ENCODE measurements at places on chromosomes 2 and 18.

- no peak overlapping the region for H3K4me3 ChIP-seq
- H3K27ac ChIP-seq = no peak overlapping the region
- no peaks in the 10 kb centered on the region for H3K36me3 ChIP-seq
- H3K4me1 ChIP-seq = no peaks in the 10 kb centered on the region
These were observed 34.3 kb upstream of the TANC1 start for GRCh38 chr2:158934170-158934569.

DNA sequence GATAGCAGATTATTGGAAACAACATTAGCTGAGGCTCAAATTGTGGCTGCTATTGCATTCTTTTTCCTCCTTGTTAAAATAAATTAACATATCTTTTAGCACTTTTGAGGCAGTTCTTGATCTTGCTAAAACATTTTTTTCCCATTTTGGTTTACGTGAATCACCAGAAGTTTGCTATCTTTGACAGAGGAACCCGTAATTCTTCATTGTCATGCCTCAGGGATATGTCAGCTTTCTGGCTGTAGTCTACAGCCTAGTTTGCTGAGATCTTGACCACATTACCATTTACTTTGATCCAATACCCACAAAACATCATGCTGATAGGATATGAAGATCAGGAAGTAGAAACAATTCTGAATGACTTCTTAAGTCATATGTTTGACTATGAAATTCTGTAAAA is 25.1 kb upstream of the FANCL start:
- no peaks in the 10 kb centered on the region for H3K4me1 ChIP-seq
- H3K4me3 ChIP-seq = no peak overlapping the region
- no peak for DNase-seq

DNA sequence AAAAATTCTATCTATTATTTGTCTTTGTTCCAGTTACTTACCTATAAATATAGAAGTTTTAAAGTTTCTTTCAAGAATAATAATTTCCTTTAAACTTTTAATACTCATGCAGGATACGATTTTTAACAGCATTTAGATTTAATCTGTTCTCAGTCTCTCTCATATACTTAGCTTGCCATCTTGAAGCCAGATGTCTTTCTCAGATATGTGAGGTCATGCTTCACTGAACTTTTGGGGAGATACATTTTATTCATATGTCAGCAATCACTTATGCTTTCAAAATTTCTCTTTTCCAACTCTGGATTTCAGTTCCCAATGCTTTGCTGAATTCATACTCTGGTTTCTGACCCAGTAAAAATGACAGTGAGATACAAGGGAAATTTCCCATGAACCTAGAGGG is 66.5 kb upstream of the CCDC178 start:
- no peak overlapping the region for H3K27ac ChIP-seq
- no peaks in the 10 kb centered on the region for H3K4me1 ChIP-seq
- no peaks in the 10 kb centered on the region for H3K27me3 ChIP-seq
- no peak for DNase-seq

DNA sequence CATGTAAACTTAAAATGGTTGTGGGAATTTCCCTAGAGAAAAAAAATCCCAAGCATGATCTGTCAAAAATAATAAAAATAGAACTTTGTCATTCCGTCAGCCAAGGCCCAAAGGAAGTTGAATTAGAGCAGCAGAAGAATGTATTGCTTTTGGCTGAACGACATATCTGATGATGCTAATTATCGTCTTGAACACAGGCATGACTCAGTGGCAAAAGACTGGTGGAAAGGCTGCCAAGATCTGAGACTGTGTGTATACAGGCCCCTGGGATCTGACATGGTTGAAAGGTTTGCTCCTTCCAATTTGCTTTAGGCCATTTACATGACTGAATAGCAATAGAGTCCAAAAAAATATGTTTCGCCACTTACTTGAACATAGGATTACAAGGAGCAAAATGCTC is 1057.1 kb upstream of the CRIM1 start:
- no peaks in the 10 kb centered on the region for H3K4me1 ChIP-seq
- no peak for DNase-seq
- no peaks in the 10 kb centered on the region for H3K27me3 ChIP-seq
- no peak overlapping the region for H3K4me3 ChIP-seq
- no peak overlapping the region for H3K27ac ChIP-seq

DNA sequence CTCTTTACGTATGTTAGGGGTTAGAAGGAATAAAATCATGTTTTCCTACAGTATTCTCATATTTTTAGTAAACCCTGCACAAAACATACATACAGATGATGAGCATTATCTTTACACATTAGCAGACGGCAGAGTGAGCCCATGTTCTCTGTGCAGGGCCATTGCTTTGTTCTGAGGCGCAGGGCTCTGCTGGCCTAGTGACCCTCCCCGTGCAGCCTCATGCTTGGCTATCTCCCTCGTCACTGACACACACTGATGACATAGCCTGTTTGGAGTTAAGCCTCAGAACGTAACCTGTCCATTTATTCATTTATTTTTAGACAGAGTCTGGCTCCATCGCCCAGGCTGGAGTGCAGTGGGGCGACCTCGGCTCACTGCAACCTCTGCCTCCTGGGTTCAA is 115.9 kb upstream of the FOSL2 start:
- no peak overlapping the region for H3K4me3 ChIP-seq
- no peaks in the 10 kb centered on the region for H3K36me3 ChIP-seq
